ENCODE measurements at places on chromosomes 11 and 22.
A peak's percentile ranks its signal among the peaks of the same experiment; 100 is the strongest.

GRCh38 chr11:71992136-71992730 lies 6.5 kb upstream of the IL18BP start:
- no peak for DNase-seq

- DNase-seq, result peak; percentile 64
These were observed 17.5 kb upstream of the SMIM38 start for GRCh38 chr11:69138265-69138664.

DNA sequence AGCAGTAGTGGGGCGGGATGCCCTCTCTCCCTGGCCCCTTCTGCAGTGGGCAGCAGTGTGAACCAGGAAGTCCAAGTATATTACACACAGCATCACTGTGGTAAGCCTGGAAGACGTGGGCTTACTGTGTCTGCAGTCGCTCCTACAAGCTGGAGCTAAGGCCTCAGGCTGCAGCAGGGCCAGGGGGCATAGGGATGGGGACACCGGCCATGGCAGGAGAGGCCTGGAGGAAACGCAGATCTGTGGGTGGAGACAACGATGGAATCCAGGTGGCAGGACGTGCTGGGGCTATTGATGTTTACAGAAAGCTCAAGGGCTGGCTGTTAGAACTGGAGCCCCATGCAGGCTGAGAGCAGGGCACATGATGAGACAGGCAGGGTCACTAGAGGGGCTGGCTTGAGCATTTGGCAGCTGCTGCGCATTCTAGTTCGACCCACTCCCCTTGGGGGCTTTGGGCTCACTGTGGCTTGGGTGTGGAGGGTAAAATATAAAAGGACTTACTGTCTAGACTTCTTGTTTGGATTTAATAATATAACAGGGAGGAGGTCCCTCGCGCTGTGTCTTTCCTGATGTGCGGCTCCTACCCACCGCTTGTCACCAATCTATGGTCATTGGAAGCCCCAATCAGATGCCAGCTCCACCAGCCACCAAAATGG lies 539.5 kb downstream of the TBC1D22A start:
- DNase-seq, result no peak

DNA sequence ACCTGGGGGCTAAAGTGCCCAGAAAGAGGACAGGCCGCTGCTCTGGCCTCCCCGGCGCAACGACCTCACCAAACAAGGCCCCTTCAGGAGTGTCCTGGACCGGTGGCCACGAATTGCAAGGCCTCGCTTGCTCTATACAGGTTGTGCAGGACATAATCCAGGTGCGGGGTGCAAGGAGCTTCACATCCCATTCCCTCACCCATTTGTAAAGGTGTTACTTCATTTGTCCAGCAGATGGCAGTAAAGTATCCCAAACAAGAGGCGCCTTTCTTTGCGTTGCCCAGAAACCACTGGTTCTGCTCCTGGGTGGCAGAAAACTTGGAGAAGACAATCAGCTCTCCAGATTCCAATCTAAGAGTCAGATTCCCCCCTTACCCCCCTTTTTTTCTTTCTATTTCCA lies 35.9 kb upstream of the PRDM11 start:
- no peak for DNase-seq

DNA sequence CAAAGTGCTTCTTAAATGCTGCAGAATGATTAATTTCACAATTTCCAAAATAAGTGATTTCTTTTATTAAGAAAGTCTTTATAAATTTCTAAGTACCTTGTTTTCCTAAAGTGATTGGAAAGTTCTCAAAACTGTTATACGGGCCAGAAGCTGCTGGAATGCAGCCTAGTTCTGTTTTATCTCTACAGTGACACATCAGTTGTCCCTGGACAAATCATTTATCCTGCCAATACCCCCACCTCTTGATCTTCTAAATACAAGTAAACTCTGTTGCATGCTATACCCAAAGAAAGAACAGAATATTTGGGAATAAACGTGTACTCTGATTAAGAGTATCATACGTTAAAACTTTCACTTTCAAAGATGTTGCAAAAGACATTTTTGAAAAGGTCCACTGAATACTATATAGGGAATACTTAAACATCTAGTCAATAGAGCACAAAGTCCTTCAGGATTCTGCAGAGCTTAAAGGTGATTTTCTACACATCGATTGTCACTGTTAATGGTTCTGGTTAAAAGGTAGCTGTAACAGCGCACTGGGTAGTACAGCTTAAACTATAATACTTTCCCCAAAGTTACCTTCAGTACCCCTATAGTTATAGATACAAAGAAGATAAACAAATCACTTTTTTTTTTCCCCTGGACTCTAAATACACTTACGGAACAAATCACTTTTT lies 92.1 kb upstream of the APOA1 start:
- no peak for DNase-seq

GRCh38 chr22:47299863-47300697 lies 537.6 kb downstream of the TBC1D22A start:
- no peak for DNase-seq

- no peak for DNase-seq
These were observed 24.8 kb upstream of the TTC12 start for GRCh38 chr11:113289431-113290187.

DNA sequence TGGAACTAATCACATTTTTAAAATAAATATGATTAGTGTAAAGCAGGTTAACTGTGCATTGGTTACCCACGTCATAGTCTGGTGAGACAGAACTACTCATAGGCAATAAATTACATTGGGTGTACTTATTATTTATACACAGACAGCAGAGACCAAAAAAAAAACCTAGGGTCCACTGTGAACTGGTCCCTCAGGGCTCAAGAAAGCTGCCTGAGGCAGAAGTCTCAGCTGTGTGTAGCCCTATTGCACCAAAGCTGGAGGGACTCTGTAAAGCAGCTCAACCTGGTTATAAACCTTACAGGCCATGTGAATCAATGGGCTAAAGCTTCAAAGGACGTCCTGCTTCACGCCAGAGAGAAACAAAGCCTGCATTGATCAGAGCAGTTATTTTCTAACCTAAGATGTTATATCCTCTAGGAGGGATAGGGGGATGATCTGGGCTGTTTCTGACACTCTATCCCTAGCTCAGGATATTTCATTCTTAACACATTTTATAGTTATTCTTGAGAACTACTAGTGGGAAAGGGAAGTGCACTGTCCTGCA lies 432.2 kb upstream of the ANO3 start:
- DNase-seq, result no peak

DNA sequence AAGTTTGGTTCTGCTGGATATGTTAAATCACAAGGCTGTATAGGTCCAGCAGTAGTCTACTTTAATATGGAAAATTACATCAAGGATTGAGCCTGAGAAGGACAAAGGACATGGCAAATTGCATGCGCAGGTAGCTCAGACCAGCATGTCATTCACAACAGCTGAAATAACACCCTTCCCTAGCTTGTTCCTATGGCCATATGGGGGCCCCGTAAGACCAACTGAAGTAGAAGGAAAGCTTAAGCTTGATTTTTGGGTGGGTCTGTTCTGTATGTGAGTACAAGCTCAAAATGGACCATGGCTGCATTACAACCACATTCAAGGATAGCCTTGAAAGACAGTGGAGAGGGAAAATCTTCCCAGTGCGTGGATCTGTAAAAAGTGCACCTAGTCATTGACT lies 20.6 kb upstream of the PDE3B start:
- no peak for DNase-seq

- DNase-seq, result no peak
These were observed 206.2 kb upstream of the LRRC4C start for GRCh38 chr11:41665441-41666360.

DNA sequence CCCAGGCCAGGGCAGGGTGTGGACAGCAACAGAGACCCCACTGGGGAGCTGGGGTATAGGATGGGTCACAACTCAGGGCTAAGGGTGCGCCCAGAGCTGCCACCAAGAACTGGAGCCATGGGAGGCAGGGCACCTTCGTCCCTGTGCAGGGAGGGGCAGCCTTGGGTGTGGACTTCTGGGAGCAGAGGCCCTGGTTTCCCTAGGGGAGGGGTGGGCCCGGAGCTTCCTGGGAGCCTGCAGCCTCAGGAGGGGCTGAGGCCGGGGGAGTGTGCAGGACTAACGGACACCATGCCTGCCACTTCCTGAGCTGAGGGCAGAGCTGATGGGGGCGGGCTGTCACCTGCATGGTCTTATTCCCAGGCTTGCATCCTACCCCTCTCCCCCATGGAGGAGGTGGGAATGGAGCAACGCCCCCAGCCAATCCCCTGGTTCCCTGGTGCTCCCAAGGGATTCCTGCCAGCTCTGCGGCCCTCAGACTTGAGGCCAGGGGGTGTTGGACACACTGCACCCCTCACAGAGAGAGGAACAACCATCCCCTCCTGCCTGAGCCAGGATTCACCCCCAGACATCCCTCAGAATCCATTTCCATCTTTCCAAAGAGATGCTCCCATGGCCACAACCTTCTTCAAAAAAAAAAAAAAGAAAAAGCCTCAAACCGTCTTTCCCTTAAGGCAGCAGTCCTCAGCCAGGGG lies 225.7 kb downstream of the CTTN start:
- no peak for DNase-seq

GRCh38 chr22:21444701-21445436 lies 22.3 kb upstream of the TMEM191C start:
- DNase-seq, result no peak

DNA sequence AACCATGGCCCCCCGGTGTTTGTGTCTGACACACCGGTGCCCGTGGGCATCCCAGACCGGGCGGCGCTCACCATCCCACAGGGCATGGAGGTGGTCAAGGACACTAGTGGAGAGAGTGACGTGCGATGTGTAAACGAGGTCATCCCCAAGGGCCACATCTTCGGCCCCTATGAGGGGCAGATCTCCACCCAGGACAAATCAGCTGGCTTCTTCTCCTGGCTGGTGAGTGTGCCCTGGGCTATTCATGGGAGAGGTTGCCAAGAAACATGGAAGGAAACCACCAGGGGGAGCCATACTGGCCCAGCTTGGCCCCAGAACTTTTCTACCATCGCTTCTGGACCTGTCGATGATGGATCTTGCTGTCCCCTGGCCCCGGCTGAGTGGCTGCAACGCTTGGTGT lies 36.5 kb downstream of the PRDM11 start:
- no peak for DNase-seq

DNA sequence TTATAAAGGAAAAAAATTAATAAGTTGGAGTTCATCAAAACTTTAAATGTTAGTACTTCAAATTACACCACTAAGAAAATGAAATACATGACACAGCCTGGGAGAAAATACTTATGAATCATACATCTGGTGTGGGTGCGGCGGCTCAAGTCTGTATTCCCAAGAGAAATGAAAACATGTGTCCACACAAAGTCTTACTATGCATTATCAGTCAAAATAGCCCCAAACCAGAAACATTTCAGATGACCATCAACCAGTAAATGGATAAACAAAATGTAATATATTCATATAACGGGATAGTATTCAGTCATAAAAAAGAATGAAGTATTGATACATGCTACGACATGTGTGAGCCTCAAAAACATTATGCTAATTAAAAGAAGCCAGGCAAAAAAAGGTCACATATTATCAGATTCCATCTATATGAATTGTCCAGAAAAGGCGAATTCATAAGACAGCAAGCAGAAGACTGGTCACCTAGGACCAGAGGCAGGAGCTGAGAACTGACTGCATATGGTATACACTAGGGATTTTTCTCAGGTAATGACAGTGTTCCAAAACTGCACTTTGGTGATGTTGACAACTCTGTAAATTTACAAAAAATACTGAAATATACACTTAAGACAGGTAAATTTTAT lies 5.3 kb upstream of the AKIP1 start:
- DNase-seq, result peak; percentile 45

GRCh38 chr22:26095256-26095956 lies 73.9 kb upstream of the SEZ6L start:
- no peak for DNase-seq

- no peak for DNase-seq
These were observed at the start of the genes MPST and TST for GRCh38 chr22:37019309-37020191. MPST (plus strand) TSS chr22:37019742; CDS start chr22:37019837, 95 bp downstream. TST (minus strand) TSS chr22:37019447; CDS start chr22:37018732, 715 bp downstream.

DNA sequence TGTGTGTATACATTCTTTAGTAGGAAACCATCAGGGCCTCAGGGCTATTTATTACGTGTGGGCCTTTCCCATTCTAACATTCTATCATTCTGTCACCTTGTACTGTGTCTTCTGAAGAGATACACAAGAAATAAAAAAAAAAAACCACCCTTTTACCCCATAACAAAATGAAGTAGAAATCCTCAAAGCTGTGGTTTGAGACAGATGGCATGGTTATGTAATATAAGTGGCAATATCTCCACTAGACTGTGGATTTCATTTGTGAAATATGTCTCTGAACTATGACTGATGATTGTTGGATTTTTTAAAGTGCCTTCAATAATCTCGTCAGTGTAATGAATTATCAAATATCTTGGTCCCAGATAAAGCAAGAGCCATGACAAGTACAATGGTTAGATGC lies 150.0 kb upstream of the BLID start:
- DNase-seq, result no peak

DNA sequence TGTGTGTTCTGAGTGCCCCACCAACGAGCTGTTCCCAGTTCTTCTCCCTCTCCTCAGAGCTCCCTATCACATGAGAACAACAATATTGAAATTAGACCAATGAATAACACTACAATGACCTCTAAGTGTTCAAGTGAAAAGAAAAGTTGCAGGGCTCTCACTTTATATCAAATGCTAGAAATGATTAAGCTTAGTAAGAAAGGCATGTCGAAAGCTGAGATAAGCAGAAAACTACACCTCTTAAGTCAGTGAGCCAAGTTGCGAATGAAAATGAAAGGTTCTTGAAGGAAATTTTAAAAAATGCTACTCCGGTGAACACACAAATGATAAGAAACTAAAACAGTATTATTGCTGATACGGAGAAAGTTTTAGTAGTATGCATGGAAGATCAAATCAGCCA lies 199.8 kb downstream of the GUCY1A2 start:
- no peak for DNase-seq

Data from GM04503 (cell line).